ENCODE measurements at places on chromosomes 6 and 20.

GRCh38 chr6:52641826-52642225 is 29.1 kb upstream of the TMEM14A start:
- DNase-seq = no peak

- DNase-seq = no peak
These were observed 41.0 kb downstream of the POU3F2 start for GRCh38 chr6:98875375-98875774.

DNA sequence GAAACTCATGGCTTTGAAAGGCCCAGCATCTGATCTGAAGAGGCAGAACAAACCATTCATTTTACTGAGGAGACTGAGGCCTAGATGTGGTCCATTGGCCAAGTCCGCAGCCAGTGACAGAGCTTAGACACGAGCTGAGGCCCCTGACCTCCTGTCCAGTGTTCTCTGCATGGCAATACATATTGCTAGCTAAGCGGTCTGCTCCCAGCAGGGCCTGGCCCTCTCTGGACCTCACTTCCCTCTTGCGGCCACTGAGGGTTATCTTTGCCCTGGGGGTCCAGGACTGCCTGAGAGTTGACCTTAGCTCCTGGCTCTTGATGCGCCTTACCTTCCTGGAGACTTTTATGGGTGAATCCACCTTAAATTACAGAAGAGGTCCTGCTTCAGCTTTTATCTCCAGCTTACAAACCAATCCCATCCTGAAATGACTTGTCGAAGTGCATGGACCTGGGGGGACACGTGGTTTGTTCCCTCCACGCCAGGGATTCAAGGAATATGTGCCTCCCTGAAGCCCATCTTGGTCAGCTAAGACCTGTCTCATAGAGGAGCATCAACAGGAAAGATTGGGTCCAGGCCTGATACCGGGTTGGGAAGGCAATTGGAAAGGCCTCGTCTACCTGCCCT is 75.6 kb downstream of the CNBD2 start:
- DNase-seq = no peak

- no peak for DNase-seq
These were observed 39.0 kb upstream of the SUPT3H start for GRCh38 chr6:45416700-45417099.

GRCh38 chr6:117906958-117907600 is at the start of gene SLC35F1:
TSS of gene SLC35F1 (plus strand) at chr6:117907264.
- peak; percentile 78 for DNase-seq

DNA sequence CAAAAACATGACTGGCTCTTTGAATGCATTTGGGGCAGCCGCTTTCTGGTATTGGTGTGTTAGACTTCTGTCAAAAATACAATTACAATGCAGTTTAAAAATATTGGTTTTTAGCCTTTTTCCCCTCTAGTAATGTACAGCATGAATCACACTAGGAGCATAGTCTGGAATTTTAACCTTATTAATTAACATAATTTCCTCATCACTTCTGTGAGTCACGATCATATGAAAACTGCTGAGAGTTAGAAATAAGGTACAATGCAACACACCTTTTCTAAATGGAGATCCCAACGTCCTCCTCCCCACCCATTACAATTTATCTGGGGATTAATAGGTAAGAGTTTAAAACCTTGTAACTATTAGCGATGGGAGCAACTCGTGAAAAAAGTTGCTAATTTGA is 297.1 kb upstream of the RIMS1 start:
- DNase-seq = no peak

- DNase-seq = no peak
These were observed 42.4 kb downstream of the RTN4IP1 start for GRCh38 chr6:106586815-106587415.

- no peak for DNase-seq
These were observed 70.4 kb downstream of the GCNT2 start for GRCh38 chr6:10591422-10592160.

DNA sequence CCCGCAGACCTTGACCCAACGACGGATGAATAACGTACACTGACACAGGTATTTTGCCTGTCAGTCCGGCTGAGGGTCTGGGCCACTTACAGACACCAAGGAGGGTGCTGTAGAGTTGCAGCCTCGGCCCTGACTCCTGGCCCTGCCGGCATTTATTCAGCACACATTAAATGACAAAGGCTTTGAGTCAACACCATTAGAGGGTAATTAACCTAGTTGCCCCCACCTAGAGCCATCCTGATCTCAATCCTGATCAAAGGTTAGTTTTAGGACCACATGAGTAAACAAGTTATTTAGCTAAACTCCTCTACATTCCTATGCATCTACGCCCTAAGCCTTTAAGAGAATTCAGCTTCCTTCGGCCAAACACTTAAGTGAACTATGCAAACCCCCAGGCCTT is 11.9 kb upstream of the PM20D2 start:
- no peak for DNase-seq

DNA sequence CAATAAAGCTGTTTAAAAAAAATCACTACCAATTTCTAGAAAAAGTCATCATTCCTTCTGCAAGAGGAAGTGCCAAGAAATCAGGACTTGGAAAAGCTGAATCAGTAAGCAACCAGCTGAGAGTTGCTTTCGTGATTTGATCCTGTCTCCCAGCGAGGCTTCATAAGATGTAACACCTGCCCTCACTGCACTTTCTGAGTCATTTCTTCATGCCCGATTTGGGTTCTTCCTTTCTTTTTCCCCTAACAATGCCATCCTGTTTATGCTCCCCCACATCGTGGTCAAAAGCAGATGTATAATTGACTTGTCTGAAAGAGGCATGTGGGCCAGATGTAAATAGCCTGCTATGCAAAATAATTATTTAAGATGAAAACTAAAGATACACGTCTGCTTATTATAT is 52.1 kb downstream of the RIPOR2 start:
- DNase-seq = no peak

DNA sequence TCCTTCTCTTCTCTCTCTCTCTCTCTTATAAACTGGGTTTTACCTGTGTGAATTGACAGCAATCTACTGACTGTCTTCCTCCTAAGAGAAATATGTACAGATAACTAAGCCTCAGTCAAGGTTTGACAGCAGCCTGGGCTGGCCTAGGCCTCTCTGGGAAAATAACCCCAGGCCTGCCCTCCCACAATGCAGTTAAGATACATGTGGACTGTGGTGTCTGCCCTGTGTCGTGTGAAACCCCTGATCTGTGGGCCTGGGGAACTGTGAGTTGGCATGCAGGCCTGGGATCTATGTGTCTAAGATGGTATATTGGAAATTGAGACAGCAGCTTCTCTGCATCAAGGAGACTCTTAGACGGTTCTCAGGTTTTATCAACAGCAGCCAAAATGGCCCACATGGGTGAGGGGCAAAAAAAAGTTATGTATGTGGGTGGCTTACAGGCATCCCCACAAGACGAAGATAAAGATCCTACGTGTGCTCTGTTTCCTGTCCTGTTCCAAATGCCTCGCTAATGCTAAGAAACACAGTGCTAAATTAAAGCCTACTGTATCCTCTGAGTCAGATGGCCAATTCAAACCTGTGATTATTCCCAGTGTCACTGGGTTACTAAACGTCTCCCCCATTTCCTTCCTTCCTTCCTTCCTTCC is 19.0 kb downstream of the LRFN2 start:
- DNase-seq = no peak

DNA sequence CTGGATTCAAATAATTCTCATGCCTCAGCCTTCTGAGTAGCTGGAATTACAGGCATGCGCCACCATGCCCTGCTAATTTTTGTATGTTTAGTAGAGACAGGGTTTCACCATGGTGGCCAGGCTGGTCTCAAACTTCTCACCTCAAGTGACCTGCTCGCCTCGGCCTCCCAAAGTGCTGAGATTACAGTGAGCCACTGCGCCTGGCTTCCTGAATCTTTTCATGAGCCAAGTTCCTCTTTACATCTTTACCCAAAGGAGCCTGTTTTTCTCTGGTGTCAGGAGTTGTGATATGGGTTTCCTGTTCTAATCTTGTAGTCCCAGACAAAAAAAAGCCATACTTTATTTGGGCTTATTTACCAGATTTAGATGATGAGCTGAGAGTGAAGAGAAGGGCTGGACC is 34.4 kb downstream of the PCNA start:
- no peak for DNase-seq

- no peak for DNase-seq
These were observed 10.7 kb upstream of the TLDC2 start for GRCh38 chr20:36865076-36865860.

GRCh38 chr20:16349523-16350260 is 223.6 kb downstream of the KIF16B start:
- no peak for DNase-seq

DNA sequence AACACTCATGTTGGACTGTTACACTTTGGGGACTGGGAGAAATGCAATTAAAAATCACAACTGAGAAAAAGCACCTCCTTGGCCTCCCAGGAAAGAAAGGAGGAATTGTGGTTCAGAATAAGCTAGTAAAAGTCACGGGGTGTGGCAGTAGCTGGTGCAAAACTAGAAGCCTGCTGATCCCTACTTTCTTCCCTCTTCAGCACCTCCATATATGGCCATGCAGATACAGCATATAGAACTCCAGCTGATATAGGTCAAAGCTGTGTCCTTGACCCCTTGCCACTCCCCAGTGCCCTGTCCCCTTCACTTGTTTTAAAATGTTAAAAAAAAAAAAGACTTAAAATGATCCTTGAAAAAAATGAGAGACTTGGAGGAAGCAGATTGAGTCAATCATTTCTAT is 5.5 kb upstream of the FLRT3 start:
- no peak for DNase-seq

GRCh38 chr20:46960536-46960935 is 65.9 kb downstream of the EYA2 start:
- no peak for DNase-seq

DNA sequence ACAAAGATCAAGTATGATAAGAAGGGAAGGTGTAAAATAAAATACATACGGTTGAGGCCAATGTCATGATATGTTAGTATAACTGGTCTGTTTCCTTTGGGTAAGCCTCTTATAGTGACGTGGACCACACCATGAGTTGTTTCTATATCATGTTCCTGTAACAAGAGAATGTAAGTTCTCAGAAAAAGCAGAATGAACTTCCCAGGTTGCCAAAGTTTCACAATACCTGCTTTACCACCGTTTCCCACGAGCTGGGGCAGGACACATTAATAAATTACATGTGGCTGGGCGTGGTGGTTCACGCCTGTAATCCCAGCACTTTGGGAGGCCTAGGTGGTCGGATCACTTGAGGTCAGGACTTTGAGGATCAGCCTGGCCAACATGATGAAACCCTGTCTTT is 42.6 kb upstream of the SLA2 start:
- no peak for DNase-seq

GRCh38 chr6:85134172-85134571 is 315.7 kb upstream of the NT5E start:
- DNase-seq = no peak

- no peak for DNase-seq
These were observed 172.0 kb downstream of the EYA2 start for GRCh38 chr20:47066484-47067270.

DNA sequence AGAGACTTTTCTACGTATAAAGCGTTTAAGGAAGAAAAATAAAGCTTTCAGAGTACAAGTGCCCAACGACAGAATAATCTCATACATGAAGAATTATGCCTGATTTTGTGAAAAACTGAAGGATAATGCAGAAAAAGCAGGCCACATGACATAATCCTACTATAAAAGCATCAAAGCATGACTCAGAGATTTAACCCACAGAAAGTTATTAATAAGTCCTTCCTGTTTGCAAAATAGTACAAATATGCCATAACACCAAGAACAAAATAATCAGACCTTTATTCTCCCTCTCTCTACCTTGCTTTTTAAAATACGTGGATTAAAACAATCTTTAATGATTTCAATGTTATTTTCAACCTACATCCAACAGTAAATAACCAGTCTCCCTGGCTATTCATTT is 118.6 kb upstream of the BCLAF1 start:
- no peak for DNase-seq

- DNase-seq = no peak
These were observed 61.9 kb downstream of the CYP39A1 start for GRCh38 chr6:46590765-46591164.

- no peak for DNase-seq
These were observed 38.3 kb upstream of the ID1 start for GRCh38 chr20:31566658-31567379.

DNA sequence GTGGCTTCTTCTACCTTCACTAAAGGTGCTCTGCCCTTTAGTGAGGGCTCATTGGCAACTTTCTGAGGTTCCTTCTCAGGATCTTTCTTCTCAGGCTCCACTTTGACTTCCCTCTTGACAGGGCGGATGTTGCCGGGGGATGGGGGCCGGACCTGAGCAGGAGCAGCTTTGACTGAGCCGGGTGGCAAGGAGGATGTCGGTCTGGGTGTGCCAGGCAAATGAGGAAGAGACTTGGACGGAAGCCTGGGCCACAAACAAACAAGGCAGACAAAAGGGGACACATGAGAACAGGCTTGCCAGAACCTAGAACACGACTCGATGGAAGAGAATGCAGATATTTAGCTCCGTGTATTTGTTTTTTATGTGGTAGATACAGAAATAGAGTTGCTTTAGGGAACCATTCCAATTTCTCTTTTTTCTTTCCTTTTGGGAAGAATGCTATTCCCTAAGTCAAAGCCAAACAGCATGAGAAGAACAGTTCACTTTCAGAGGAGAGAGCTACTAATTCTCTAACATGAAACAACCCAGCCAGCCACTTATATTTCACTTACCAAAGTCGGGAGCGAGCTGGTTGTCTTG is 76.2 kb upstream of the BCLAF1 start:
- DNase-seq = no peak

GRCh38 chr6:154487367-154488247 is 22.9 kb downstream of the CNKSR3 start:
- no peak for DNase-seq

DNA sequence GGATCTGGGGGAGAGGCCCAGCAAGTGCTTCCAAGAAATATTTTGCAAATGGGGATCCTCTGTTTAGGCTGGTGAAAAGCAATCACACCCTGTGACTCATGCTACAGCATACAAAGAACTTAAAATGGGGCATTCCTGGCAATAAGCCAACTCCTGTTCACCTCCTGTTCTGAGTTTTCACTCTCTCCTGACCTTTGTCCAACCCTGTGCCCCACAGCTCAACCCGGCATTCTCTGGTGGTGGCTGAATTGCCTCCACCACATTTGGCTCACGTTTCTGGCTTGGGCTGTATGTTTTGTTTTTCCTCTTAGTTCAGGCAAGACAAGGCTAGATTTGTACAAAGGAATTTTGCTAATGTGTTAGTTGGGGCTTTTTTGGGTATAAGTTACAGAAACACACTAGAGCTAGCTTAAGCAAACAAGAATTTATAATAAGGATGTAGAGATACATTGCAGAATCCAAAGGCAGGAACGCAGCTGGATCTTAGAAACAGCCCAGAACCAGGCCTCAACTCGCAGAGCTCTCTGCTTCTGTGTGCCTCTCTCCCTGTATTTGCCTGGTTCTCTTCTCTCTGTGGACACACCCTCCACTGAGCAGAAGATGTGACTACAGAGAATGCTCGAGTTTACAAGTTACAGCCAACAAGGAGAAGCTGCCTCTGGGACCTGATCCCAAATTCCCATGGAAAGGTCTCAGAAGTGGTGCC is 9.4 kb downstream of the ABCC10 start:
- no peak for DNase-seq

DNA sequence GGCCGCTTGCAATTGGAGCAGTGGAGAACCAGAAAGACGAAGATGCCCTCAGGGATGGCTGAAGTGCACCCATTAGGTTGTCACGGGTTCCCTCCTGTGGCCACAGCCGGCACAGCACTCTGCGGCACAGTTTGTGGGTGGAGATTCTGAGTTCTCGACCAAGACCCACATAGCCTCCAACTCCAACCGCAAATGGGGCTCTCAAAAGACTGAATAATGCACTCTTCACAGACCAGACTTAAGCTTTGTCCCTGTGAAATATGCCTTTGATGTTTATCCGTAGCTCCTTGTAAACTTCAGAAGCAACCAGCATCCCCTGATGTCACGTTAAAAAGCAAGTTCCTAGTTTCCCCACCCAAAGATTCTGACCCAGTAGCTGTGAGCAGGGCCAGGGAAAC is 934 bp upstream of the CST9 start:
- peak; percentile 82 for DNase-seq

All from GM20000 (cell line).